Adrenal gland (tissue), 19 donors: ENCODE measurements at places on chromosomes 4 and X. TPM values are rescaled to one million over a fixed set of nuclear protein-coding genes. Genes with fewer than 3 reads are reported as not detected.

The PHF8 gene
- 9.6 TPM for total RNA-seq

The ARHGEF9 gene
- total RNA-seq, result 32.7 TPM

The CLTRN gene
- 0.55 TPM for total RNA-seq

The RRH gene
- not detected for total RNA-seq

- no peak overlapping the region for H3K4me3 ChIP-seq
- no peak for DNase-seq
- no peak overlapping the region for H3K27ac ChIP-seq
- H3K36me3 ChIP-seq, result no peaks in the 10 kb centered on the region
- no peaks in the 10 kb centered on the region for H3K27me3 ChIP-seq
Measured at GRCh38 chrX:154829926-154830442, 4.5 kb downstream of the SMIM9 start.

DNA sequence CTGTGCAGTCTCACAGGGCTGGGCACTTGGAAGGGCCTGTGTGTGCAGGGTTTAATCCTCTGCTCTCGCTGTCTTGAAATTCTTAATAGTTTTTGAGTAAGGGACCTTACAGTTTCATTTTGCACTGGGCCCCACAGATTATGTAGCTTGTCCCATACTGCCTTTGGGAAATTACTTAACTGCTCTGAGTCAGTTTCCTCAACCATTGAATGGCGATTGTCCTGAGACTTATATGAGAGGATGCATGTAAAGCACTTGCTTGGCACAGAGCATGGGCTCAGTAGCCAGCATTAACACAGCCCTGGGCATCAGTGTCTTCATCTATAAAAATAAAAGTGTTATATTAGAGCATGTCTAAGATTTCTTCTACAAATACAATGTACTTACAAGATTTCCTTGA lies 55.8 kb downstream of the CLCN5 start:
- no peak overlapping the region for H3K27ac ChIP-seq
- no peak for DNase-seq
- no peaks in the 10 kb centered on the region for H3K27me3 ChIP-seq
- no peaks in the 10 kb centered on the region for H3K4me1 ChIP-seq

DNA sequence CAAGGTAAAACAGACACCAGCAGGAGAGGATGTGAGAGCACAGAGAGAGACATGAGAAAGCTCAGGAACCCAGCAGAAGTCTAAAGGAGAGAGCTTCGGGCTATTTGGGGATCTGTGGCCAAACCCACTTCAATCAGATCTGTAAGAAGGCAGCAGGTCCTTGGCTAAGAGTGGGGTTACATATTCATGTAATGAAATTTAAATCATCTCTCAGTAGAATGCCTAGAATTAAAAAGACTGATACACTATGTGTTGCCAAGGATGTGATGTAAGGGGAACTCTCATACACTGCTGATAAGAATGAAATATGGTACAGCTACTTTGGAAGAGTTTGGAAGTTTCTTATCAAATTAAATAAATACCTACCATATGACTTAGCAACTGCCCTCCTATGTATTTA lies 35.8 kb downstream of the PDE5A start:
- no peak overlapping the region for H3K27ac ChIP-seq
- DNase-seq, result no peak
- H3K27me3 ChIP-seq, result no peaks in the 10 kb centered on the region
- H3K4me1 ChIP-seq, result peaks cover 8% of the 10 kb centered on the region
- H3K36me3 ChIP-seq, result no peaks in the 10 kb centered on the region
- H3K4me3 ChIP-seq, result no peak overlapping the region

- peaks cover 8% of the 10 kb centered on the region for H3K4me1 ChIP-seq
- H3K36me3 ChIP-seq, result no peaks in the 10 kb centered on the region
Measured at GRCh38 chr4:174281182-174281737, 2.2 kb downstream of the FBXO8 start.
